ENCODE measurements at places on chromosomes 5 and 9.

- DNase-seq, result no peak
Measured at GRCh38 chr9:86253577-86253976, 5.9 kb downstream of the C9orf153 start.

GRCh38 chr9:134707031-134707680, 65.6 kb downstream of the COL5A1 start:
- no peak for DNase-seq

DNA sequence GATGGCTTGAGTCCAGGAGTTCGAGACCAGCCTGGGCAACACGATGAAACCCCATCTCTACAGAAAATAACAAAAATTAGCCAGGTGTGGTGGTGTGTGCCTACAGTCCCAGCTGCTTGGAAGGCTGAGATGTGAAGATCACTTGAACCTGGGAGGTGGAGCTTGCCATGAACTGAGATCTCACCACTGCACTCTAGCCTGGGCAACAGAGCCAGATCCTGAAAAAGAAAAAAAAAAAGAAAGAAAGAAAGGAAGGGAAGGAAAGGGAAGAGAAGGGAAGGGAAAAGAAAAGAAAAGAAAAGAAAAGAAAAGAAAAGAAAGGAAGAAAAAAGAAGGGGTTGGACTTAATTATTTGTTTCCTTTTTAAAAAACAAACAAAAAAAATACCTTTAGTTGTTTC, 764.2 kb downstream of the IRX1 start:
- DNase-seq, result no peak

GRCh38 chr5:121993191-121993590, 31.4 kb downstream of the SRFBP1 start:
- DNase-seq, result no peak

GRCh38 chr5:133968204-133968980, at the start of gene C5orf15:
Gene C5orf15, minus strand, starts transcription at chr5:133968625. Its CDS starts 41 bp downstream, at chr5:133968584.
- DNase-seq, result peak; percentile 81

- DNase-seq, result no peak
Measured at GRCh38 chr9:137252555-137253506, 1.7 kb downstream of the STPG3 start.

DNA sequence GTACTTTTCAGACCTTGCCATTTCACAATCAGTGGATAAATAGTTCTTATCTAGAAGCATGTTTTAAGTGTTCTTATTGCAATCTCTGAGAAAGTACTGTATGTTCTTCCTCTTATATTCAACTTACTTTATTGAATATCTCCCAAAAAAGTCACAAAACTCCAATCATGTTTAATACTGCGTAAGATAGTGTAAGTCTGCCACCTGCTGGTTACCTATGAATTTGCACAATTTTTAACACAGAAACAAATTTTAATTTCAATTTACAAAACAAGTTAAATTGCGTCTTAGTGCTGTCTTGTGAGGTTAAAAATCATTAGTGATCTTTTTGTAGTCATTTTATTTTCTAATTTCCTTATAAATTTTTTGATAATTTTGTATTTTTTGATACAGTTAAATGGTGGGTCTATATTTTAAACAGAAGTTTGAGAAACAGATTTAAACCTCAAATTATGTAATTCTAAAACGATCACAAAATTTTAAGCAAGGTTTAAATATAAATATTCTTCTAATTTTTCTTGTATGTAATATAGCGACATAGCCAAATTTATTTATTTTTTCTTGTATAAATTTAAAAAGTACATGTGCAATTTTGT, 115.8 kb downstream of the EMB start:
- no peak for DNase-seq

GRCh38 chr9:137391411-137391754, 31.6 kb downstream of the EXD3 start:
- DNase-seq, result no peak

DNA sequence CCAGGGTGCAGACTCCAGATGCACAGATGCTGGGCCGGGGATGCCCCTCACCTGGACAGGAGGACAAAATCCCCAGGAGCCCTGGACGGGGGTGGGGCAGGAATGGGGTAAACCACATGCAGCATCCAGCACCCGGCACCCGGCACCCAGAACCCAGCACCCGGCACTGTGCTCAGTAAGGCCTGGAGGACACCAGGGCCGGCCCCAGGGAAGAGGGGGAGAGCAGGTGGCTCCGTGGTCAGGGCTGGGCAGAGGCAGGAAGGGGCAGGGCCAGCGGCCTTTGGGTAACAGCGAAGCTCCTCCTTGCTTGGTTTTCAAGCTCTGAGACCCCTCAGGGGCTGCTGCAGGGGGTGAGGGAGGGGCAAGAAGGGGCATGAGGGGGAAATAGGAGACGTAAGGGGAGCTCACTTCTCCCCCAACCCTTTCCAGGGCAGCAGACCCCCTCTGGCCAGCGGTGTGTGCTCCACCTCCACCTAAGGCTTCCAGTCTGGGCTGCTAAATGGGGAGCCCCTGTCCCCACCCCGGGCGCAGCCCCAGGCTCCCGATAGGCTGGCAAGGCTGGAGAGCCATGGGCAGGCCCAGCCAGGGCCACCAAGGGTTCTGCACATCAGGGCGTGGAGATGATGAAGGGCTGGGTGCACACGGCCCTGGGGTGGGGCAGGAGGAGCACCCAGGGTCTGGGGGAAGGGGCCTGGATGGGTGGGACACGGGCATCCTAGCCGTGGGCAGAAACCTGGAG, 17.8 kb upstream of the SLC6A19 start:
- DNase-seq, result no peak

DNA sequence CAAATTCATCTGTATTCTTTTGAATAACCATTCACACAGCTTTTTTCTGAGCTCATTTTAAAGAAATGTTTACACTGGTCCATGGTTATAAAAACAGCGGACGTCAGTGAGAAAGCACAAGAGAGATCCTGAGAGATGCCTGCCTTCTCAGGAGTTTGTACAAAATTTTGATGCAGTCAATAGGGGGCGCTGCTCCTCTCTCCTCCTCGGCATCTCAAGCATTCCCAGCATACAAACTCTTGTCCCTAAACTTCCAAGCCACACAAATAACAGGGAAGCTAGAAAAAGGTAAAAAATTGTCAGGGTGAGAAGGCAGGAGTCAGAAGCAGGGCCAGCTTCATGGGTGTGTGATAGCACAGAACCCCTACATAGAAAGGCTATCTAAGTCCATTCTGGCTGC, 11.2 kb upstream of the CCDC152 start:
- DNase-seq, result no peak

DNA sequence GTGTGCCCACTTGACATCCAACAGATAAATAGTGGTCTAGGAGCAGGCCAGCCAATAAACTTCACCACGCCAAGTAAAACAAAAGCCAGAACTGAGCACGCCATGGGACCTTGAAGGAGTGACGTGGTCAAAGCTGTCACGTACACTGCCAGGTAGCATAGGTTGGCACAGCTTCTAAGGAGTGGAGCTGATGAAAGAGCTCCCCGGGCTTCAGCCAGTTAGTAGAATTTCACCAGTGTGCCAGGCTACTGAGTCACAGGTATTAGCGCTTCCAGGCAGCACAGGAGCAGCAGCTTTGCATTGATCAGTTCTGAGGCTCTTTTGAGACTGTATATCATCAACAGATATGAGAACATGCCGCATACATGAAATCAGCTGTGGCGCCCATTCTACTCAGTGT, 19.4 kb downstream of the VLDLR start:
- no peak for DNase-seq

GRCh38 chr5:122130152-122130551, 806 bp downstream of the ZNF474 start:
- DNase-seq, result no peak

DNA sequence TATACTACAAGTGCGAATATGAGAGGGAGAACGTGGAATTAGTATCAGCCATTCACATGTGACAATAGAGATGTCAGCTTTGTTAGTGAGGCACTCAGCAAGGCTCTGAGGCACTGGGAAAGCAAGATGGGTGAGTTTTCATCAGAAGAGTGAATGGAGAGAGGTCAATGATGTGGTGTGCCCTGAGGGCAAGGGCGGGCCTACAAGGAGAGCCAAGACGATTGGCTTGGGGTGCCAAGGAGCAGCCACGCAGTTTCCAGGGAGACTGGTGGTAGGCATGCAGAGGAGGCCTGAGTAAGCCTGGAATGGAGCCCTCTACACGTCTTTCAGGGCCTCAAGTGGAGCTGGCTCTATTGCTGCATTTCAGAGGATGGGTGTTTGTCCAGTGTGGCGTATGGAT, 24.7 kb downstream of the BTF3 start:
- no peak for DNase-seq

DNA sequence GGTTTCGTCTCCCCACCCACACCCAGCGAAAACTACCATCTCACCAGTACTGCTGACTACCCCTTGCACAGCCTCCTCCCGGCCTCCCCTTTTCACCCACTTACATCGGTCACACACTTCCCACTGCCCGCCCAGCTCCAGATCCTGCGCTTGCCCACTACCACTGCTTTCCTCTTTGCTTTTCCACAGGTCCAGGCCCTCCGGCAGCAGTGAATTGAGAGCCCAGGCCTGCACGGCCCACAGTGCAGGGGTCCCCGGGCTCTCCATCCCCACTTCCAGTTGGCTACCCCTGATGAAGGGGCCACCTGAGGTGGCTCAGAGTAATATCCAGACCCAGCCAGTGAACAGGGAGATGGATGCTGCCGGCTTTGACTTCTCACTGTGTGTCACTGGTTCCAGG, 120.2 kb upstream of the FSTL4 start:
- DNase-seq, result no peak

DNA sequence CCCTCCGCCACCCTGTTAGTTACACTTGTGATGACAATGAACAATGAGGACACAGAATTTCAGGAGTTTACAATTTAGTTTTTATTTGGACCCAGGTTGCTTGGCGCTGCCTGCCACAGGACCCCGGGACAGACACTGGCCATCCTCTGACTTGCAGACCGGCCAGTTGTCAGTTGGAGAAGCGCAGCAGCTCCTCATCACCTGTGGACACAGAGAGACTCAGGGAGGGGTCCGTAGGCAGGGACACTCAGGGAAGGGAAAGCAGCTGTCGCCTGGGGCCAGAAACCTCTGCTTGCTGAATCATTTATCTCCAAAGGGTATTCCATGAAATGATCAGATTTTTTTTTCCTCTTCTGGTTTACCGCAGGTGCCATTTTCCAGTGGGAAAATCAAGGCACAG, 18.0 kb downstream of the AMBP start:
- DNase-seq, result no peak

- DNase-seq, result no peak
Measured at GRCh38 chr9:70832492-70832891, 288.9 kb downstream of the TRPM3 start.

DNA sequence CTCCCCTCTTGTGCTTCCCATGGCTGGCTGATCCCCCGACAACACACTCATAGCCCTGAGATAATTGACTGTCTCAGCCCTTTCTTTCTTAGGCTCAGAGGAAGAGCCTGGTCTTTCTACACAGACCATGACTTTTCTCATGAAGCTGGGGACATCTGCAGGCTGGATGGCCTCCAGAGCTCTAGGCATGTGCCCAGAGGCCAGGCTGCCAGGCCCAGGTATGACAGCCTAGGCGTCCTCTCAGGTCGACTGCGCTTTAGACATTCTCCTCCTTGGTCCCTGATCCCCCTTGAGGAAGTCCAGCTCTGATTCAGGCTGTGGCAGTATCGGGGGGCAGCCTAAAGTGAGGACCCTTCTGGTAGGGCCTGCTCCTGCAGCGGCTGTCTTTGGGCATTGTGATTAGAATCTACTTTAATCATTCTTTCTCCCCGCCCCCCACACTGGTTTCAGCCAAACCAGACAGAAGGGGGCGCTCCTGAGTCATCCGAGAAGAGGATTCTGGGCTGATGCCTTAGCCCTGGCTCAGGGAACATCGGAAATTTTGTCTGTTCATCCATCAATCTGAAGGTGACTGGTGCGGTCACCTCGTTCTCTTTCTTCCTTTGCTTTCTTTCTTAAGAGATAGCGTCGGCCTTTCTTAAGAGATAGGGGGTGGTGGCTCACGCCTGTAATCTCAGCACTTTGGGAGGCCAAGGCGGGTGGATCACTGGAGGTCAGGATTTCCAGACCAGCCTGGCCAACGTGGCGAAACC, 66.5 kb upstream of the HSPA9 start:
- no peak for DNase-seq

- no peak for DNase-seq
Measured at GRCh38 chr9:124809211-124809610, 32.3 kb downstream of the OLFML2A start.

DNA sequence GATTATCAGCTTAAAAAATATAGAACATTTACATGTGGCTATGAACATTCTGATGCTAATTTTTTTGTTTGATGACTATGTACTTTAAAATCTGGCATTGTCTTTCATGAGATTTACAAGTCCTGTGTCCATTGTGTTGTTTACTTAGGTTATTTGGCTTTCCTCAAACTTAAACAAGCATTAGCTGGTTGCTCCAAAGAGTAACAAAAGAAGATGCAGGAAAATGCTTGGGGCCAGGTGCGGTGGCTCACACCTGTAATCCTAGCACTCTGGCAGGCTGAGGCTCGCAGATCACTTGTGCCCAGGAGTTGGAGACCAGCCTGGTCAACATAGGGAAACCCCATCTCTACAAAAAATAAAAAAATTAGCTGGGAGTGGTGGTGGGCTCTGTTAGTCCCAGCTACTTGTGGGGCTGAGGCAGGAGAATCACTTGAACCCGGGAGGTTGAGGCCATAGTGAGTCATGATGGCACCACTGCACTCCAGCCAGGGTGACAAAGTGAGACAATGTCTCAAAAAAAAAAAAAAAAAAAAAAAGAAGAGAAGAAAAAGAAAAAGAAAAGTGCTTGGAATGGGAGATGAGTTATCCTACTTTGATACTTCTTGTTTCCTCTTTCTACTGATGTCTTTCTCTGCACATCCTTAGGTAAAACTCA, 39.7 kb downstream of the PAM start:
- DNase-seq, result no peak

DNA sequence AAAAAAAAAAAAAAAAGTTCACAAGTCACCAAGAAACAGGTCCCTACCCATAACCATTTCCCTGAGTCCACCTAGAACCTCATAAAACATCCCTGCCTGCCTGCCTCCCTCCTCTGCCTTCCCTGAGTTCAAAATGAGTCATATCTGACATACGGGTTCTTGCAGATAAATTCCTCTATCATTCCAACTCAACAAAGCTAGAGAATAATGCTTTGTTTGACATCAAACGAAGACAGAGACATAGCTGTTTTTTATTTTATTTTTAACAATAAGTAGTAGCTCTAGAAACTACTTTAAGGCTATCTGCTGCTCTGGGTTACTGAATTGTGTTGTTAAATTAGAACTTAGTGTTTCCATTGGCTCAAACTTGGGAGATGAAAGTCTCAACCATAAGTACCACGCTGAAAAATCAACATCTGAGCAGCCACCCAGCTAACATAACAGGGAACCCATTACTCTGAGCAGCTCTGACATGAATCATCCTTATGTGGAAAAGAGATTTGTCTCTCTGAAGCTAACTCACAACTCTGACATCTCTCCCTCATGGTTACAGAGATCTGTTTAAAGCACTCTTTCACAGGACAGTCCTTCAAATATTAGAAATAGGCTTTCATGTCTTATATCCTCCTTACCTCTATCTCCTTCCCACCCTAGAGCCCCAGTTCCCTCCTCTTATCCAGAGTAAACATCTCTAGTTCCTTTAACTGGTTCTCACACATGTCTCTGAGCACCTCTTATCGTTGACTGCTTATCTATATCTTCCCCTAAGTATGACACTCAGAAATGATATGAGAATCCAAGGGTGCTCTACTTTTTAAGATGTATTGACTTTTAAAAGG, 12.1 kb downstream of the TMEM245 start:
- no peak for DNase-seq

All from stimulated activated CD4-positive, alpha-beta T cell treated with anti-CD3 and anti-CD28 coated beads, TNF-alpha, amount 100 ng/mL, for 1 hour (primary cell).